ENCODE measurements at places on chromosomes 16 and 17.

DNA sequence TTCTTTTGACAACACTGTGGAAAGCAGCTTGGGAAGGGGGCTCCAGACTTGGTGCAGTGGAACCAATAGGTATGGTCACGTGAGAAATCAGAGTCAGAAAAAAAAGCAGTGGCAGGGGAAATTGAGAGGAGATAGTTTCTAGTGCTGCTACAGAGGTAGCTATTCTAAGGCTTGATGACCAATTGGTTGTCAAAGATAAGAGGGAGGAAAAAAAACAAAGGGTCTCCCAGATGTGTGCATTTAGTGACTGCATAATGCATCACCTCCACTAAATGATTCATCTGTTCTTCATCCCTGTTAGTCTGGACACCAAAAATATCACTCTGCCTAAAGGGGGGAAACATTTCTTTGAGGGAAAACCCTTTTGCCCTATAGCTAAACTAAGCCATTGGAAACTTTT, 56.5 kb downstream of the PIGL start:
- no peak for DNase-seq

GRCh38 chr17:33668516-33668915, 375.4 kb upstream of the ASIC2 start:
- DNase-seq, result no peak

DNA sequence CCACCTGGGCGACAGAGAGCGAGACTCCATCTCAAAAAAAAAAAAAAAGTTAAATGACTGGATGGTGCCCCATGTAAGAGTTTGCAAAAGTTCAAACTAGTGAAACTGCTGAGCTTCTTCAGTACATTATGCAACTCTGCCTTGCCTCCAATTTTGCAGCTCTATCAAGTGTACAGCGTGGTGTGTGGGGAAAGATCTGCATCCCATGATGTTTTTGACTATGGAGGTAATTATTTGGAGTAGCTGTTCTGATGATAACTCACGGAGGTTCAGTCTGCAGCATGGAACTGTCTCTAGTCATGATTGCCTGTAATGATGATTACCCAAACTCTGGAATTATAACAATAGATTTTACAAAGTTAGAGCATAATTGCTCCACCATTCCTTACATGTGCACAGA, 149.6 kb downstream of the PITPNC1 start:
- DNase-seq, result no peak

DNA sequence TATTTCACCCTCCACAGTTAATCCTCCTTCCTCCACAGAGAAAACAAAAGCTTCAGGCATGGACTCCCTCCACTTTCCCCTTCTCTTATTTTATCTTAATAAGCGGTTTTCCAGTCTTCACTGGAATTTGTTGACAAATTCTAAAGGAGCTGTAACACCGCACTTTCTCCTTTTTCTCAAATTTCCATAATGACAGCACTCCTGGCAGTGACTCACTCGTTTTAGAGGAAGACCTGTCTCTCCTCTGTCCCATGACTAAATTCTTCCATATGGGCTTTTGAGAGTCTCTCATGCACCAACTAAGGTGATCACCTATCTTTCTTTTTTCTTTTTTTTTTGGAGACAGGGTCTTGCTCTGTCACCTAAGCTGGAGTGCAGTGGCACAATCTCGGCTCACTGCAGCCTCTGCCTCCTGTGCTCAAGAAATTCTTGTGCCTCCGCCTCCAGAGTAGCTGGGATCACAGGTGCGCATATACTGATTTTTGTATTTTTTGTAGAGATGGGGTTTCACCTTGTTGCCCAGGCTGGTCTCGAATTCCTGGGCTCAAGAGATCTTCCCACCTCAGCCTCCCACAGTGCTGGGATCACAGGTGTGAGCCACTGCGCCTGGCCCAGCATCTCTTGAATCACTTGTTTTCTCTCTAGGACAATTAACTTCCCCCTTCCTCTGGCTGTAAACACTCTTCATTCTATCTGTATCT, 7.7 kb downstream of the ITGAM start:
- DNase-seq, result no peak
